MM.1S (cell line): ENCODE measurements at places on chromosomes 1 and 21.
A peak's percentile ranks its signal among the peaks of the same experiment; 100 is the strongest.

GRCh38 chr1:226748306-226748705 is 9.2 kb upstream of the ITPKB start:
- DNase-seq: no peak

GRCh38 chr1:81449786-81450185 is 350.9 kb upstream of the ADGRL2 start:
- DNase-seq: no peak

GRCh38 chr1:91141858-91142257 is 120.0 kb upstream of the ZNF644 start:
- DNase-seq: no peak

DNA sequence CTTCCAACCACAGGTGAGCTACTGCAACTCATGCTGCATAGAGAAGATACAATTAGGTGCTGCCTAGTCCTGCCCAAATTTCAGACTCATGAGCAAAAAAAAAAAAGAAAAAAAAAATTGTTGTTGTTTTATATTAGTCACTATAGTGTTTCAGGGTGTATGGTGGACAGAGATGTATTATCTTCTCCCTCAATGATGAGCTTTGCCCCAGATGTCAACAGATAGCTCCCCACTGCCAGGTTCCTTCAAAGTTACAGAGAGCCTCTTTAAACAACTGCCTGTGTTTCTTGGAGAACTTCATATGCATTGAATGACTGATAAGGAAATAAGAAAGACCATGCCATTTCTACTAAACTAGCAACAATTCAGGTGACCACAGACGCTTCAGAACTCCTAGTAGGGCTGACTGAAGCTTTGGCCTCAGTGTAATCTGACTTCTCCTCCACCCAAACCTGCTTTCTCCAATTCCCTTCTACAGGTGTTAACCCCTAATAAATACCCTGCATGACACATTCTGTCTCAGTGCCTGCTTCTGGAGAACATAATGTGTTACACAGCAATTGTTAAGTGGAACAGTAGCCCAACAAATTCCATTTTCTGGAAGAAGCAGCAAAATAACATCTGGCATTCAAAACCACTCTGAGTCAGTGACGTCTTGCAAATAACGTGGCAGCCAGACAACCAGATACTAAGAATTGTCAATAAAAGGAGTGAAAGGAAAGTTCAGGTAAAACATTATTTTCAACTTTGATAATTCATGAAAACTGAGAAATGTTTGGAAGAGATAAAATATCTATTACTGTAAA is 147.7 kb downstream of the CDC42BPA start:
- DNase-seq: no peak

GRCh38 chr1:61743716-61744580 is 1.7 kb downstream of the PATJ start:
- no peak for DNase-seq

DNA sequence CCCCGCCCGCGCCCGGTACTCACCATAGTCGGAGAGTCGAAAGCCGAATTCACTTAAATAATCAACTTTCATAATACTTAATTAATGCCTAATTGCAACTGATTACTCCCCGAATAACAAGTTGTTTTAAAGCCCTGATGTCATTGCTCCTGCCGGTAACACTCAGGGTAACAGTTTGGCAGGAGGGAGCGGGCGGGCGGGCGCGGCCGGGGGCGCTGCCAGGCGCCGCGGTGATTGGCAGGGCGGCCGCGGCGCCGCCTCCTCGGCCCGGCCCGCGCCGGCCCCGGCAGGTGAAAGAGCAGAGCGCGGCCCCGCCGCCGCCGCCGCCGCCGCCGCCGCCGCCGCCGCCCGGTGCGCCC is 102.2 kb downstream of the CASZ1 start:
- DNase-seq: peak; percentile 58

DNA sequence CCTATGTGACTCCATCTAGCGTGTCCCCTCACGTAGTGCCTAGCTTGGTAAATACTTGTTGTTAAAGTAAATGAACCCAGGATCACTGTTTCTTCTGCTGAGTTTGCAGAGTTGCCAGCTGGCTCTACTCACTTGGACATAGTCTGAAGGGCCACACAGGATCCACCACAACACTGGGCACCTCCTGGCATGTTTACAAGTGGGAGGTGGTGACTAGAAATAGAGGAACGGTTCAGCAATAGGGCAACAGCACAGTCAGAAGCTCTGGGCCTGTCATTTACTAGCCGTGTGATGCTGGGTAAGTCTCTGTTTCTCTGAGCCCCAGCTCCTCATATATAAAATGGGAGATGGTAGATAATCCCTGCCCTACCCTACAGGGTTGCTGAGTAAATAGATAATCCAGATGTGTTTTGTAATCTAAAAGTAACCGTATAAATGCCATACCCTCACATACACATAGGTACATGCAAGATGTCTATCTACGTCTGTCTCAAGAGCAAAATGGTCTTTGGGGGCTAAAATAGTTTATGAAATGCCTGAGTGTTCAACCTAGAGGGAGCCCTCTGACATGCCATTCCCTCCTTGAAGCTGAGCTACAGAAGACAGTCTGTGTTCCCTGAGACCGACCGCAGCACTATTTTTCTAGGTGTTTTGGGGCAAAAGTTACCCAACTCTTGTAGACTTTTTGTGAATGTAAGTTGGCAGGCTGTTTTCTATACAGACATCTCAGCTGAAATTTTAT is 20.5 kb downstream of the RNF220 start:
- no peak for DNase-seq

DNA sequence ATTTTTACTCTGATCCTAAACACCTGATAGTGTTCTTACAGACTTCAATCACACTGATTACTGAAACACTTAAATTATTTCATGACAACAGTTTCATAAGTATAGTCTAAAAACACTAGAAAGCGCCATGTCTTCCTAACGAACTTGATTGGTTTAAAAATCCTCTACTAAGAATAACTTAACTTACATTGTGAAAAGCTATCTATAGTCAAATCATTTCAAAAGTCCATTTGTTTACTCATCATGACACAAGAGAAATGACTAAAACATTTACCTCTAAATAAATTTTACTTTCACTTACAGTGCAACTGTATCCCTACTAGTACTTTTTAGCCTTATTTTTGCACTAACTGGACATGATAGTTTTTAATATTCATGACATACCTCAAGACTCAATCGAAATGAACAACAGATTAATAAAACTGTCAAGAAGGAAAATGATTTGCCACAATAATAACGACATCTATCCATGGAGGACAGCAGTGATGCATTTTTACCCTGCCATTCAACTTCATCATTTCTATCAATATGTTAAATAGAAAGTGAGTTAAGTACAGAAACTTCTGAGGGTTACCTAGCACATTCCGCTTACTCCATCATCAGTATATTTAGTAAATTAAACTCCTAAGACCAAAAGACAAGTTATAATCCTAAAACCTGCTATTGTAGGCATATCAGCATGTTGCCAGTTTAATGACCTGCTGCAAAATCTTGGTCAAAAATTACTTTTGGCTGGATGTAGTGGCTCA is 38.4 kb downstream of the AHCTF1 start:
- DNase-seq: no peak

GRCh38 chr1:179322557-179322956 is 29.0 kb downstream of the SOAT1 start:
- DNase-seq: no peak

DNA sequence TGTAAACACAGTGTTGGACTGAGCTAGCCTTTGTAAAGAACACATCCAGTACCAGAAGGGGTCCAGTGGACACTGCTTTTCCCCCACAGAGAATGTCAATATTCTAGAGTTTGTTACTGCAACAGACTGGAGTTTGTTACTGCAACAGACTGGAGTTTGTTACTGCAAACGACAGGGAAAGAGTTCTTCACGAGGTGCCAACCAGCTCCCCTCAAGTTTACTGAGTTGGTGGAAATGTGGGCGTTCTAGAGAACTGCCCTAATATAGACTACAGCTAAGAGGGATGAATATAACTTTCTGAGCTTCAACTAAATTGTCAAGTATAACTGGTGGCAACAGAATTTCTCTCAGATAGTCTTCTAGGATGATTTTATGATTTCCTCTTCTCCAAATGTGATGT is 73.8 kb upstream of the NEK2 start:
- DNase-seq: no peak

DNA sequence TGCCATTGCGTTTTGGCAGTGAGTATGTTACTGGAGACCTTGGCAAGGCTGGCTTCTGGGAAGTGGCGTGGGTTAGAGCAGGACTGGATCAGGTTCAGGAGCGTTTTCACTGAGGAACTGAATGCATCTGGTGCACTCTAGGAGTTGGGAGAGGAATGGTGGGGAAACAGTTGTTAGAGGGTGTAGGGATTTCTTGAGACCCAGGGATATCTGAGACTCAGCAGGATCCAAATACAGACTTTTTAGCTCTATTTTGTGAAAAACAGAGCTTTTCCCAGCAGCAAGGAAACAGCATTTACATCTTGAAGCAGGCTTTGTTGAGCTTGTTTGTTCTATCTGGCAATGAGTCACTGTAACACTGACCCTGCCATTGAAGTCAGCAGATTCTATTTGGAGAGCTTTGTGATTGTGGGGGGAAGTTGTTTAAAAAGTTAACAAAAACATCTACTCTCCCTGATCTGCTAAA is 56.9 kb upstream of the NRIP1 start:
- DNase-seq: no peak

- no peak for DNase-seq
Measured at GRCh38 chr21:40902993-40903392, 56.0 kb upstream of the DSCAM start.

DNA sequence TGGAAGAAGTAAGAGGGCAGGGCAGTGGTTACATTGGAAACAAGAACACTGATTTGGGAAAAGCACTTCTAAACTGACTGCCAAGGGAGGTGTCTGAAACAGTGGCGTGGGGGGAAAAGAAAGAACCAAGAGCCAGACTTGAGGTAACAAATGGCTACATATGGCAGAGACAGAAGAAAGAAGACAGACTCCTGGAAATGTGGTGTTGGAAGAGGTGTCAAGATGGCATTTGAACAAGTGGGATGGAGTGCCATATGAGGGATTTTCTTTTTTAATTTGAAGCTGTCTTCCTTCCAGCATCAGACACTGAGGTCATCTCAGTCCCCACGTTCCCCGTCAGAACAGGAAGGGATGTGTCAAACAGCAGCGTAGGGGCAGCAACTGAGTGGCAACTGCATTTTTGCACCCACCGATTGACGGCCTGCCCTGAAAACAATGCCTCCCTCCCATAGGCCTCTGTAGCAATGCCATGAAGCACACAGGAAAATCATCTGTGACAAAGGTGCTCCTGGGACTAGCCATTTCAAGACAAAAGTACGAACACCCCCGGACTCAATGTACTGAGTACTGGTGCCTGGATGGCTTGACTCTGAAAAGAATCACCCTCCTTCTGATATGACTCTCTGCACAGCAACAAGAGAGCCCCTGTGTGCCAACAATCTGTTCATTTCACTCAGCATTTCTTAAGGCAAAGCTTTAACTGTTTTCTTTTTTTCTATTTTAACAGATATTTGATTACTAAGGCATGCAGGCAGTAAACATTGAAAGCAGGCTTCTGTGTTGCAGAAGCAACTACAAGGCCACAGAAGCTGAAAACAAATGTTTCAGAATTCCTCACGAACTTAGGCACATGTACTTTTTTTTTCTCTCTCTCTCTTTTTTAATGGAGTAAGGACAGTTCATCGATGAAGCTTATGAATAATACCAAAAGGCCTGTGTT is 37.0 kb downstream of the LPAR3 start:
- DNase-seq: no peak

GRCh38 chr1:183881387-183882131 is 76.6 kb downstream of the RGL1 start:
- DNase-seq: no peak

- DNase-seq: no peak
Measured at GRCh38 chr21:45947296-45947695, 34.3 kb upstream of the COL6A1 start.

DNA sequence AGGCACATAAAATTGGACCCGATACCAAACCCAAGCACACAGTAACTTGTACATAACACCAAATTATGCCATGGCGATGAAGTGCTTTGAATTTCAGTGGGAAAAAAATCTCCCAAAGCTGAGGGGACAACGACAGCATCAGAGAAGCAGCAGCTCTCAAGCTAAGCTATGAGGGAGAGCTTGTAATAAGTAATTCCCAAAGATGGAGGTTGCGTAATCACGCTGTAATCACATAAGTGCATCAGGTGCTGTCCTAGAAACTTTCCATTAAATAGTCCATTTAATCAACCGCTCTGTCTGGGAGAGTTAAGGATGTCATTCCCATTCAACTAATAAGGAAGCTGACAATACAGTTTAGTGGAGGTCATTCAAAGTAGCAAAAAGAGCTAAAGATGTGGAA is 37.6 kb upstream of the KRTAP19-8 start:
- no peak for DNase-seq
